ENCODE measurements at places on chromosomes 7 and 10.

- DNase-seq = no peak
Measured at GRCh38 chr10:95982200-95982599, 61.2 kb upstream of the CCNJ start.

DNA sequence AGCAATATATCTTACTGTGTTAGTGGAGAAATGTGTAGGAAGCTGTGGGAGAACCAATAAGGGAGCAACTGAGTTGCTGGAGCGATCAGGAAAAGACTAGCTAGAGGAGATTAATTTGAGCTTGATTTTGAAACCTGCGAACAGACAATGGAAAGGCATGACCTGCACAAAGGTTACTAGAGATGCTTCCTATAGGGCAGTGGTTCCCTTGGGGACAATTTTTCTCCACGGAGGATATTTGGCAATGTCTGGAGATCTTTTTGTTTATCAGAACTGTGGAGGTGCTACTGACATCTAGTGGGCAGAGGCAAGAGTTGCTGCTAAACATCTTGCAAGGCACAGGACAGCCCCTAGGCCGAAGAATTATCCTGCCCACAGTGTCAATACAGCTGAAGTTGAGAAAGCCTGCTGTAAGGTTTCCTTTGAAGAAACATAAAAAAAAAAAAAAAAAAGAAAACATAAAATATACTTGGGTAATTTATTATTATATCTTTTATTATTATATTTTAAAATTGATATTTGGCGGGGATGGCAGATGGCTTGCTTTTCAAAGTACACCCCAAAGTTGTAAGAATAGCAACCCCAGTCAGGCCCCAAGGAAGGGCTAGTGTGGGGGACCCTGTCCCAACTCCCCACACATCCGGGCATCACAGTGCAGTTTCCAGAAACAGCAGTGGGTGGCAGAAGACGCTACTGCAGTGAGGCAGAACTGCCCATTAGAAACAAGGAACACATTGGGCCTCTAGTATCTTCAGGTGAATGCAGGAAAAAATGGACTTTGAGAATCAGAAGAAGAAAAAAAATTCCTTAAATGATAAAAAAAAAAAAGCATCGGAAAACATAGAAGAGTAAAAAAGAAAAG lies 481.6 kb downstream of the SH2D4B start:
- DNase-seq = peak; percentile 37

DNA sequence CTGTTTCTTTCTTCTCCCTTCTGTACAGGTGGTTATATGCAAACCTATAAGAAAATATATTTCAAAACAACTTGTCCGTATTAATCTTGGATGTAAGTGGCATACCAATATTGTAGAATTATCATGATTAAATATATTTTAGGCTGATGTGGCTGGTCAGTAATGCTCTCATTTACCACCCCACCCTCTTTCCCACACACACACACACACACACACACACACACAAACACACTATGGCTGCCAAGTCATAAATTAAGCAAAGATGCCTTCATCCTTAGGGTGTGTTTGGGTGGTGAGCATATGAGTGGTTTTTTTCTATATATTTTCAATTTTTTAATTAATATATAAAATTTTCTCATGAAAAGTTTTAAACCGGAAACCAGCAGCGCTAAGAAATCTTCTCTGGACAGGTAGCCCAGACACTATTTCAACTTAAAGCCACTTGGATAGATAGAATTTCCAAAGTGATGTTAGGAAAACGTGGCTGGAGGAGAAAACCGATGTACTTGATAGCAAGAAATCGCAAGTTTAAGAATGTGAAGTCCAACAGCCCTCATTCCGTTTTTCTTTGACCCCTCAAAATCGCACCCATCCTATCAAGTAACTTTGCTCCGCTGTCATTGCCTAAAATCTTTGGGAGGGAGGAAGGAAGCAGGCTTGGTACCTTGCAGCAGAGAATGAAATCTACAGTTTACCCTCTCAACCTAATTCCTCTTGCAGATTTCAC lies 171.7 kb downstream of the FAM107B start:
- no peak for DNase-seq

- DNase-seq = peak; percentile 85
Measured at GRCh38 chr10:101292194-101293006, 61.6 kb upstream of the BTRC start.

- DNase-seq = no peak
Measured at GRCh38 chr7:106813705-106814305, 51.3 kb upstream of the PIK3CG start.

DNA sequence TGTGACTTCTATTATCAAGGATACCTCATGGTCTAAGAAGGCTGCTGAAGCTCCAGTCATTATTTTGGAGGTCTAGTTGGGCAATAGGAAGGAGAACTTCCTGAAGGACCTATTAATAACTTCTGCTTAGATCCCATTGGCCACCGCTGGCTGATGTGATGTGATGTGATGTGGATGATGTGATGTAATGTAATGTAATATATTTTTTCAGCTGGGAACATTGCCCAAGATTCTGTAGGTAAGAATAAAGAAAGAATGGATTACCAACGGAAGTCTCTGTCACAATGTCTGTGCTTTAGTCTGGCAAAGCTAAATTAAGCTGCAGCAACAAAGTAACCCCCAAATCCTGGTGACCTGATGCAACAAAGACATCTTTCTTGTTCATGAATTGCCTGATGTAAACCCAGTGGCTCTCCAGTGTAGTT lies 233.7 kb downstream of the PTEN start:
- no peak for DNase-seq

- DNase-seq = no peak
Measured at GRCh38 chr7:70919481-70920073, 212.4 kb upstream of the GALNT17 start.

DNA sequence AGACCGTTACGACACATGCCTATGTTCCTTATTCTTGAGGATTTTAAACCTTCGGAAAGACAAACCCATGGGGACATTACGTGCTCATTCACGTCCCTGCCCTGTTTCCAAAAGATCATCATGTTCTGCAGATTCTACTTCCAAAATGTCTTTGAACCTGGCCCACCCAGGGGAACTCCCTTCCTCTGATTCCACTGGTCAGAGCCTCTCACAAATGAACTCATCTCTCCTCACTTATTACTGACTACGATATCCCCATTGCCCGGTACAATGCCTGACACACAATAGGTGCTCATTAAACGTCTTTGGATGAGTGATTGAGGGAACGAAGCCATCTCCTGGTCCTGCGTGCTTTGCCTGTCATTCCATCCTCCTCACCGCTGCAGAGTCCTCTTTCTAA lies 168.3 kb upstream of the RNF32 start:
- no peak for DNase-seq

GRCh38 chr7:136891850-136892249 lies 23.4 kb downstream of the CHRM2 start:
- no peak for DNase-seq

DNA sequence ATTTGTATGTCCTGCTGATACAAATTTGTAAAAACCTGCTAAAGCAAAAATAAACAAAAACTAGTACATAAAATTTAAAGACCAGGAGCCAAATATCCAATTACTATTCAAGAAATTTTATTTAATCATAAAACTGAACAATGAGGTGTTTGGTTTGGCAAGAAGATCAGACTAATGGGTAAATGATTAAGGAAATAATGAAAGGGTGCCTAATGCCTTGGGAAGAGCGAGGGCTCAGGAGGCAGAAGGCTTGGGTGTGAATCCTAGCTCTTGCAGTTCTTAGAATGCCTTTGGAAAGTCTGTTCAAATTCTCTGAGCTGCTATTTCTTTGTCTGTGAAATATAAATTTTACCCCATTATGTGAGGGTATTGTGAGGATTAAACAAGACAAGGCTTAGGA lies 32.4 kb downstream of the NAPEPLD start:
- DNase-seq = no peak

GRCh38 chr7:108308903-108309302 lies 147.3 kb downstream of the NRCAM start:
- DNase-seq = no peak

- DNase-seq = no peak
Measured at GRCh38 chr7:82506702-82507101, 63.1 kb upstream of the CACNA2D1 start.

- DNase-seq = no peak
Measured at GRCh38 chr7:103003004-103003403, 71.6 kb downstream of the FBXL13 start.

DNA sequence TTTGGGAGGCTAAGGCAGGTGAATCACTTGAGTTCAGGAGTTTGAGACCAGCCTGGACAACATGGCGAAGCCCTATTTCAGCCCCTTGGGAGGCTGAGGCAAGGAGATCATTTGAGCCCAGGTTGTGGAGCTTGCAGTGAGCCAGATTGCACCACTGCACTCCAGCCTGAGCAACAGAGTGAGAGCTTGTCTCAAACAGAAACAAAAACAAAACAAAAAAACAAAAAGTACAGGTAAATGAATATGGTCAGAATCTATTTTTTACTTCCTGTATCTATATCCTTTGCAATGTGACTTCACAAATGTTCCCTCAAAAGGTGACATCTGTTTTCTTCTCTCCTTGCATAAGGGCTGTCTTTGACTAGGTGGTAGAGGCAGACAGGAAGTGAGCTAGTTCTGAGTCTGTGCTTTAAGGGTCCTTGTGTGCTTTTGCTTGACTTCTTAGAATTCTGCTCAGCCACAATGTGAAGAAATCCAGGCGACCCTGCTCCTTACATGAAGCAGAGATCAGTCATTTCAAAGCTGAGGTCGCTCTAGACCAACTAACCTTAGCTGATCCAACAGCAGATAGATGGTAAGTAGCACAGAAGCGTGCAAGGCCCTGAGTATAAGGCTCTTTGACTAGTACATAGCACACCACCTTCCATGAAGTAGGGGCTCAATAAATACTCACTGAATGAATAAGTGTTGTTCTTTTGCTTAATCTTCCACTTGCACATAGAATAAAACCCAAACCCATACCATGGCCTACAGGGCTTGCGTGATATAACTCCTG lies 423.2 kb upstream of the PCDH15 start:
- DNase-seq = no peak

GRCh38 chr7:108211382-108212201 lies 81.4 kb upstream of the LAMB4 start:
- DNase-seq = no peak

- DNase-seq = no peak
Measured at GRCh38 chr7:83347945-83348444, 185.3 kb upstream of the PCLO start.

GRCh38 chr7:21469894-21470293 lies 42.0 kb downstream of the SP4 start:
- no peak for DNase-seq

DNA sequence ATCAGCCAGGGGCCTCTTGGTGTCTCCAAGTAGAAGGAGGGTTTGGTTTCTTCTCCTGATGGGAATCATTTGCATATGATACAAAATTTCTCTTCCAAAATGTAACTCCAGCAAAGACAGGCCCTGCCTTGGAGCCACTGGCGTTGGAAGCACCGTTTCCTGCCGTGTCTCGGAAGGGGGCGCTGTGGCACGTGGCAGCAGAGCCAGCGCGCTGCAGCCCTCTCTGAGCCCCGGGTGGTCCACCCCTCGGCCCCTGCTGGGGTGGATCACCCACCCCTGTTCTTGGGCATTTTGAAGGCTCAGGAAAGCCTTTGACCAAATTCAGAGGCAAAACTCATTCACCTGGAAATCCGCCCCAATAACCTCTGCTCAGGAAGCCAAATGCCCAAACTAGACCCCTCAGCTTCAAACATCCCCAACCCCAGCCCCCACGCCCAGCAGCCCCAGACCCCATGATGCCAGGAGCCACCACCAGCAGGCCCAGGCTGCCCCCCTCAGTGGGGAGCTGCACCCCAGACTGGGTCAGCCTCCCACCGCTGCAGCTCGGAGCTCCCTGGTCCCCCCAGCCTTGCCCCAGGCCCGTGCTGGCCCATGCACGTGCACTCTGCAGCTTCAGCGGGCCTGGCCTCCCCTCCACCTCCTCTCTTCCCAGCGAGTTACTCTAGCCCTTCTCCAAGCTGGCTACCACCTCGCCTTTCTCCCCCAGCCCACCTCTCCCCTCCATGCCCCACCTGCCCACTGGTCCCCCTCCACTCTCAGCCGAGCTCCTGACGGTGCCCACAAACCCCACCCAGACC lies 29.5 kb upstream of the ELFN1 start:
- no peak for DNase-seq

DNA sequence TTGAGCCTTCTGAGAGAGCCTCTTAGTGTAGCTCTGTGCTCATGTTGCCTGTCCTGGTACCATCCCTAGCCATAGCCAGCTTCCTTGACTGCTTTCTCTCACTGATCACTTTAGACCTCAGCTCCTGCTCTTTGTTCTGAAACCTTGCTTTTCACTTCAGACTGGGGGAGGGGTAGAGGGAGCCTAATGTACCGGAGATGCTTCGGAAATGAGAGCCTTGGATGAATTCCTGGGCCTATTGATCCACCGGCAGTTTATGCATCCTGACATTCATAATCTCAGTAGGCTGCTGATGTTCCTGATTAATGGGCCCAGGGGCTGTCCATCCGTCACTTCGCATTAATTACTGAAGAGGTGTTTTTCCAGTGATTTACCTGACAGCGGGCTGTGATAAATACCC lies 38.8 kb downstream of the R3HCC1L start:
- peak; percentile 72 for DNase-seq

DNA sequence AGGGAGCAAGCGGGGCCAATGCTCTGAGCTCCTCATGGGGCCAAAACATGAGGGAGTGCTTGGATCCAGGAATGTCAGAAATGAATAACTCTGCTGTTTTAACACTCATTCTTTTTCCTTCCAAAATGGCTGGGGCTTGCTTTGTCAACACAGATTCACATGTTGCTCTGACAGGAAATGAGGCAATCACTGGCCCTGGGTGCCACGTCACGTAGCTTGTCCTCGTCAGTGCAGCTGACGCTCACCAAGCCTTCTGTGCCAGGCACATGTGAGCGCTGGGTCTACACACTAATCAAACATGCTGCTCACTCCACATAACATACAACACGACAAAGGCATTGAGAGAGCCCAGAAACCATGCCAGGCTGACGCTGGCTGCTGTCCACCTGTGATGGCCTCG lies 198.9 kb downstream of the WDR37 start:
- DNase-seq = no peak

GRCh38 chr7:138032770-138033169 lies 30.9 kb upstream of the CREB3L2 start:
- no peak for DNase-seq

DNA sequence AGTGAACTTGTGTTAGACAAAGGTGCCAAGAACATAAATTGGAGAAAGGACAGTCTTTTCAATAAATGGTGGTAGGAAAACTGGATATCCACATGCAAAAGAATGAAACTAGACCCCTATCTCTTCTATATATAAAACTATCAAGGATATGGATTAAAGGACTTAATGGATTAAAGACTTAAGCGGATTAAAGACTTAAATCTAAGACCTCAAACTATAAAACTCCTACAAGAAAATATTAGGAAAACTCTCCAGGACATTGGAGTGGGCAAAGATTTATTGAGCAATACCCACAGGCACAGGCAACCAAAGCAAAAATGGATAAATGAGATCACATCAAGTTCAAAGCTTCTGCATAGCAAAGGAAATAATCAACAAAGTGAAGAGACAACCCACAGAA lies 242.9 kb upstream of the MEOX2 start:
- DNase-seq = no peak

GRCh38 chr7:126589068-126589684 lies 663.6 kb downstream of the GRM8 start:
- no peak for DNase-seq

GRCh38 chr7:99827040-99827778 lies 604 bp upstream of the CYP3A43 start:
- DNase-seq = no peak

GRCh38 chr7:130141161-130141883 lies 63.9 kb downstream of the TMEM209 start:
- peak; percentile 94 for DNase-seq

- DNase-seq = no peak
Measured at GRCh38 chr10:6607778-6608177, 27.7 kb upstream of the PRKCQ start.

- DNase-seq = no peak
Measured at GRCh38 chr7:15334536-15335263, 227.1 kb downstream of the AGMO start.

All from retina (tissue), 1 donor.